ENCODE measurements at places on chromosomes 12 and 14.

GRCh38 chr12:104219908-104220404 is 4.4 kb downstream of the TXNRD1 start:
- peak; percentile 13 for DNase-seq

- no peak for DNase-seq
Measured at GRCh38 chr14:51701951-51702350, 50.2 kb downstream of the FRMD6 start.

- no peak for DNase-seq
Measured at GRCh38 chr14:58177125-58177524, 22.8 kb upstream of the ACTR10 start.

GRCh38 chr14:92768795-92769194 is 20.4 kb upstream of the LGMN start:
- DNase-seq = no peak

DNA sequence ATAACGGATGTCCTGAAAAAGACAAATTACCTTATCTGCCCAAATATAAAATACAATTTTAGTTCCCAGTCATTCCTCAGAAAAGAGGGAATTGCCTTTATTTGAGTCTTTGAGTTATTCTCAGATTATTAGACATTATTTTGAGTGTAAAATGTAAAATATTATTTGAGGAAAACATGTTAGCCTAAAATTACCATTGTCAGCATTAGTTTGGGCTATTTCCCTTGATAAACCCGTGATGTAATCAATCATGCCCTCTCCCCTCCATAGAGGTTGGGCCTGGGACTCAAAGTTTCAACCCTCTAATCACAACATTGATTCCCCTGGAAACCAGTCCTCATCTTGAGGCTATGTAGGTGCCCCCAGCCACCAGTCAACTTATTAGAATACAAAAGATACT is 213.4 kb downstream of the NUBPL start:
- DNase-seq = no peak

- DNase-seq = no peak
Measured at GRCh38 chr14:36600431-36600830, 18.0 kb upstream of the NKX2-8 start.

DNA sequence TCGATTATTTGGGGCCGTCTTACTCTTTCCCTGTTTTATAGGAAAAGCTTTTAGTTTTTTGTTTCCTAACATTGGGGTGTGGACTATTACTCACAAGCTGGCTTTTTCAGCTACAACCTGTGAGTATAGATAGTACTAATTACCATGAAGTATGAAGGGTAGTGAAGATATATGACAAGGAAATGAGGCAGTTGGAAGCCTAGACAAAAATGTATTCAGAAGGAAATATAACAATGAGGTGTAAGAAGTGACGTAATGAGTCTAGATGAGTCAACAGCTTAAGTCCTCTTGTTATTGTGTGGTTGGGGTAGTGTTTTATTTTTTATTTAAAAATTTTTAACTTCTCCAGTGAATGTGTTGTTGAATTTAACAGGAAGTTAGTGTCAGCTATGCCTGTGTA is 804.5 kb downstream of the NRXN3 start:
- DNase-seq = no peak

DNA sequence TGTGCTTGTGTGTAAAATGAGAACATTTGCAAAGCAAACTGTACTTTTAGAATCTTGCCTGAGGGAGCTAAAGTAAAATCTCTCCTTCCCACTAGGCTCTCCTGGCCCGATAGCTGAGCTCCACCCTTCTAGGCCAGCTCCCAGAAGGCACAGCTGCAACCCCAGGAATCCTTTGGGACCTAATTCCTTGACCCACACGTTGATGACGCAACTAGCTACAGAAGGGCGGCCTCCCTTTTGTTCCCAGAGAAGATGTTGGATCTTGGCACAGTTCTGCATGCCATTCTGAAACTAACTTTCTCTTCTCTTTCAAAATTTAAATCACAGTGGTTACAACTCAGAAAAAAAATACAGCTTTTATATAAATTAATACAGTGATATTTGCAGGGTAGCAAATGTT is 268.1 kb downstream of the EGLN3 start:
- no peak for DNase-seq

GRCh38 chr12:40286583-40286982 is 61.8 kb downstream of the LRRK2 start:
- DNase-seq = no peak

DNA sequence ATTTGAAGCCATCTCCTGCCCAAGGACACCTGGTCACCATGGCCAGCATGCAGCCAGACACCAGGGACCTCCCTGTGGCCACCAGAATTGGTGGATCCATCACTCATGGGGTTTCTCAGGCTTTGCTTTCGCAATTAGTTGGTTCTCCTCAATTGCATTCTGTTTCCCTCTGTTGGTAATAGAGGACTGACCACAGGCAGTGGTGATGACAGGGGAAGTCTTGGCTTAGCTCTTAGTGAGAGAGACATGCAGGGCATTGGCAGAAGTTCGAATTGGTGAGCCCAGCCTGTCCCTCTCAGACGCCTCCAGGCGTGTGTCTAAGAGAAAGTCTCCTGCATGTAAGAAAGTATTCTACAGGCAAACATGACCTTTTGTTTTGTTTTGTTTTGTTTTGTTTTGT is 21.3 kb downstream of the HCAR2 start:
- no peak for DNase-seq

GRCh38 chr14:67680121-67680602 is 5.7 kb upstream of the VTI1B start:
- no peak for DNase-seq

GRCh38 chr12:2644683-2645405 is 149.9 kb upstream of the FKBP4 start:
- no peak for DNase-seq

DNA sequence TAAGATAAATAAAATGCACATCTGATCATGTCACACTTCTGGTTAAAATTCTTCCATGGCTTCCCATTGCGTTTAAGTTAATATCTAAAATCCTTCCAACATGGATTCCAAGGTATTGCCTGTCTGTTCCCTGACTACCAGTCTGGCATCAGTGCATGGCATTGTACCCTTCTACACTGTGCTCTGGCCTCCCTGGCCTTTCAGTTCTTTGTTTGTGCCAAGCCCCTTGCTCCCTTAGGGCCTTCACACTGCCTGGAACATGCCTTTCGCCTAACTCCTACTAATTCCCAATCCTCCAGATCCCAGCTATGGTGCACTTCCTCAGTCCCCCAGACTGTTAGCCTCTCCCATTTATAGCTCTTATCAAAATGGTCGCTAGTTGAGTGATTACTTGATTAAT is 6.3 kb downstream of the CIPC start:
- no peak for DNase-seq

GRCh38 chr14:99329711-99330315 is 57.8 kb upstream of the BCL11B start:
- DNase-seq = no peak

DNA sequence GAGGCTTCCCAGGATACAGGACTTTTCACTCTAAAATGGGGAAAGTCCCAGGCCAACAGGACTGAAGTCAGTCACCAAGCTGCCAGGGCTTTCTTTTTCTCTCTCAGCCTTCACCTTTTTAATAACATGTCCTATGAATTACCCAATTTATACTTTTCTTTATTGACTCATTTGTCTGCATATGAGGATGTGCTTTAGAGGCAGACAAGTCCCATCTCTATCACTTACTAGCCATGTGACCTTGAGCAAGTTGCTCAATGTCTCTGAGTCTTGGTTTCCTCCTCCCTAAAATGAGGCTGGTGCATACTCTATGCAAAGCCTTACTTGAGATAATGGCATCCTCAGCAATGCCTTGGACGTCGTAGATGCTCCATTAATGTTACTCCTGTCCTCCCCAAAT is 98.1 kb upstream of the TMPO start:
- DNase-seq = no peak

- no peak for DNase-seq
Measured at GRCh38 chr12:29750928-29751220, 32.9 kb downstream of the TMTC1 start.

- DNase-seq = no peak
Measured at GRCh38 chr14:31787377-31787776, 226.2 kb downstream of the NUBPL start.

- DNase-seq = no peak
Measured at GRCh38 chr14:60064491-60065072, 27.1 kb upstream of the PCNX4 start.

DNA sequence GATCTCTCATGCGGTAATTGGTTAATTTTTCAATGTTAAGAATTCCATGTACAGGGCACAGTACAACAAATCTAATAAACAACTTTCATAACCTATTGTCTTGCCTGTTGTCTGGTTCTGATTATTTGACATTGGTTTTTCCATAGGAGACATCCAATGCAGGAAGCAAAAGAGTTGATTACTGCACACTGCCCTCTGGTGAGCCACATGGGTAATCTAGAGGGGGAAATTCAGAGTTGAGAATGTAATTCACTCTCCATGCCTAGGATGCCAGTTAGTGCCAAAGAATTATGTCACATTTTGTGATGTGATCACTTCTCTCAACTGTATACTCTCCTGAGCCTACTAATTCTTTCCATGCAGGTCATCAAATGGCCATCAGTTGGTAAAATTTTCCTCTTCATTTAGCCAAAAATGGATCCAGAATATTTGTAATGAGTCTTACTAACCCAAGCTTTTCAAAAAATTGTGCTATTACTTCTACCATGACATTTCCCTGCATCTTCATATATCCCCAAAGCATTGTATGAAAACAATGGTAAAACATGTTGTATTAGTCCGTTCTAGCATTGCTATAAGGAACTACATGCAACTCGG is 17.7 kb upstream of the CCDC91 start:
- DNase-seq = no peak

DNA sequence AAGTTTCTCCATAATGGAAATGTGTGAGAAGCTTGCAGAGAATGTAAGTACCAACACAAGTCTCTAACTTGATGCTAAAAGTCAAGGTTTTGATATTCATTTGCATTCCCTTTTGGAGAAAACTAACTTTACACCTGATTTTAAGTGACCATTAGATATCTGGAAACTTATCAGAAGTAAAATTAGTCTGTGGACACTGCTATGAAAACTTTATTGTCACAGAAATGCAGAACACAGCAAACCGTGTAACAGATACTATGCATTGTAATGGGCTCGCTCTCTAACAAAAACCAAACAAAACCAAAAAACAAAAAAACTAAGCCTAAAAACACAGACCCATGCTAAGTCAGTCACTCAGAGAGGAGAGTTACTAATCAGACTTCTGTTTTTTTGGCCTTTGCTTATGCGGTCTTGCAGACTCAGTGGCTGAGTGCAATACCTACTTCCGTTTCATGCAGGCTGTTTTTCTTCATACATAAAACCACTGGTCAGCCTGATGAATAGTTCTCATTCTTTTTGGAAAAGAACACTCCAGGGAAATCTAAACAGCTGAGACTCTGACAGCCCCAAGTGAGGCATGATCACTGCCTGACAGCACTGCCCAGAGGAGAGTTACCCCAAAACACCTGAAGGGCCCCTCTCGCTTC is 35.7 kb downstream of the NRDE2 start:
- no peak for DNase-seq

GRCh38 chr14:52701223-52701622 is 5.8 kb upstream of the PSMC6 start:
- DNase-seq = no peak

- no peak for DNase-seq
Measured at GRCh38 chr14:93232159-93232558, 25.1 kb downstream of the UBR7 start.

GRCh38 chr12:56682323-56682722 is 5.8 kb downstream of the PTGES3 start:
- DNase-seq = no peak

DNA sequence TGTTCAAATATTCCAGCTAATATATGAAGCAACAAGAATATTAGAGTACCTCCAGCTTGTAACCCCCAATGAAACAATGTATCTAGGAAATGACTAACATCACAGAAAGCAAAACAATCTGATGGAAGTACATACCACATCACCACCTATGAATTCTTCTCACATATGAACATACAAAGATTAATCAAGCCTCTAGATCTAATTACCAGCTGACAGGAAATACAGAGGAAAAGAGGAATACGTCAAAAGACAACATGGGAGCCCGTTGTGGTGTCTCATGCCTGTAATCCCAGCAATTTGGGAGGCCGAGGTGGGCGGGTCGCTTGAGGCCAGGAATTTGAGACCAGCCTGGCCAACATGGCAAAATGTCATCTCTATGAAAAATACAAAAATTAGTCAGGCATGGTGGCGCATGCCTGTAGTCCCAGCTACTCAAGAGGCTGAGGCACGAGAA is 7.5 kb downstream of the NEDD8 start:
- no peak for DNase-seq

DNA sequence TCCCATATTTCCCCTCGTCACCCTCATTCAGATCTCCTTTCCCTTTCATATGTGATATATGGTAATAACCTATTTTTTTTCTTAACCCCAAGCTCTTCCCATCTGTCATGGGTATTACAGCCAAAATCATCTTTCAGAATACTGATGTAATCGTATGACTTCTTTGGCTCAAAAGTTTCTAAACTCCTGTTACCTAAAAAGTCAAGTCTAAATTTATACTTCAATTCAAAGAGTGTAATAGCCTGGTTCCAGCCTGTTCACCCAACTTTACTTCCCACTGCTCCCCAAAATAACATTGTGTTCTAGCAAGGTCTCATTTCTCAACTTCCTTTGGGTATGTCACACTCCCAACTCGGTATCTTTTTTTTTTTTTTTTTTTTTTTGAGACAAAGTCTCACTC is 48.5 kb downstream of the TBK1 start:
- no peak for DNase-seq

GRCh38 chr12:40017488-40017887 is 88.4 kb downstream of the SLC2A13 start:
- DNase-seq = no peak
